Parietal lobe (tissue), 2 donors: ENCODE measurements at places on chromosomes 5 and 9. TPM values are rescaled to one million over a fixed set of nuclear protein-coding genes. Genes with fewer than 3 reads are reported as not detected.

SLC44A1 gene
- total RNA-seq: 62.9 TPM

MTX3 gene
- total RNA-seq: 24.4 TPM

PCDH1 gene
- 55.4 TPM for total RNA-seq

C5orf63 gene
- 10.0 TPM for total RNA-seq

RNF183 gene
- total RNA-seq: not detected

ABLIM3 gene
- total RNA-seq: 19.4 TPM

HSD17B4 gene
- 190 TPM for total RNA-seq

IL5 gene
- total RNA-seq: not detected

PRRX2 gene
- total RNA-seq: not detected

MARVELD2 gene
- 0.94 TPM for total RNA-seq

TTC16 gene
- not detected for total RNA-seq

EQTN gene
- total RNA-seq: 8.1 TPM

PPP2R2B gene
- total RNA-seq: 135 TPM
